ENCODE measurements at places on chromosomes 12 and 14.

DNA sequence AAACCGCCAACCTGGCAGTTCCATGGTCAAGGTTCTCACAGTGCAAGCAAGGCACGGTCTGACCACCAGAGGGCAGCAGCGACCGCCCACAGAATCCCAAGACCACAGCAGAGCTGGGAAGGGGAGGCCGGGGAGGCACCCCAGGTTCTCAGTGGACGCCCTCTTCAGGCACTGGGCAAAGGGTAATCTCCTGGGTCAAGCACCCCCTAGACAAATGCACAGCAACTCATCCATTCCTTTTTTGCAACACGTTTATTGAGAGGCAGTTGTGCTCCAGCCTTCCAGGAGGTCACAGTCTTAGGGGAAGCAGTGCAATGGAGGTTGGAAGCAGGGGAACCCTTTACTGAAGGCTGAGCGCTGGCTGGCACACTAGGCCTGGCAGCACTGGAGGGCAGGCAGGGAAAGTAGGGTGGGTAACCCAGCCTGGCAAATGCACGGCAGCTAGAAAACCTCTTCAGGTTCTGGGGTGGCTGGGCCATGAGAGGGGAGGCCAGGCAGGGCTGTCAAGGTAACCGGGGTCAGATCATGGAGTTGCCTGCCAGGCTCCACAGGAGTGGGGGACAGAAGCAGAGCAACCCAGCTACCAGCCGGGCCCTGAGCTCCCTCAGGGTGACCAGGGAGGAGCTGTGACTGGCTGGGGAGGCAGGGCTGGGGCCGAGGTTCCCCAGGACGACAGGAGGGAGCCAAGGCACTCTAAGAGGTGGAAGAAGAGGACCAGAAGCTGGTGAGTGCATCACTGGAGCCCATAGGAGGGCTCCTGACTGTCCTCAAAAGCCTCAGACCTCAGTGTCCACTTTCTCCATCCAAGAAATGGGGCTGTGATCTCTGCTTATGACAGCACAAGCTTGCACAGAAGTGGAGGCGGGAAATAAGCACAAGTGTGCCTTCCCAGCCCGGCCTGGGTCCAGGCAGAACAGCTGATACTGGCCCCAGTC, 1.8 kb upstream of the RHOF start:
- no peak for DNase-seq

- DNase-seq = no peak
Measured at GRCh38 chr12:47742253-47742825, 16.3 kb downstream of the RAPGEF3 start.

DNA sequence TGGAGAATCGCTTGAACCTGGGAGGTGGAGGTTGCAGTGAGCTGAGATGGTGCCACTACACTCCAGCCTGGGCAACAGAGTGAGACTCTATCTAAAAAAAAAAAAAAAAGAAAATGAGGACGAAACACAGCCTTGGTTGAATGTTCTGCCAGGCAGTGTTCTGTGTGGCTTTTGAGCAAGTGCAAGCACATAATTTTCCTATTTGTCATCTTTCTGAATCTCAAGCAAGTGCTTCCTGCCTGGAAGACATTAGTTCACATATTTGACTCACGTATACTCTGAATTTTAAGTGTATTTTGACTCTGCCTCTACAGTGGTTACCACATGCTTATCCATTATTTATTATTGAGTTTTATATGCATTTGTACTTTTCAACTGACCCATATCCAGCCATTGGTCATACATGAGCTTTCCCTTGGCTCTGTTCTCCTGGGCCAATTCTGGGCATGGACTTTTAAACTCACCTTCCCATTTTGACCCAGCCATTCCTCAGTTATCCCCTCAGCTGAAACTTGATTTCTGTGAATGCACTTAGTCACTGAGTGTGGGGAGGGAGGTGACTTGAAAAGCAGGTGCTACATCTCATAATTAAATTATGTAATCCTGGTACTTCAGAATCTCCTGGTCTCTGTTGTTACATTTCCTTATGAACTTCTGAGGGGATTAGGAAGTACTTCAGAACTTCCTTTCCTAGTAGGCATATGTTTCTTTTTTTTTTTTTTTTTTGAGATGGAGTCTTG, 8.1 kb downstream of the OR10G2 start:
- DNase-seq = no peak

- DNase-seq = no peak
Measured at GRCh38 chr12:38890102-38890855, 15.1 kb downstream of the CPNE8 start.

GRCh38 chr12:57640175-57641042, 7.4 kb upstream of the B4GALNT1 start:
- no peak for DNase-seq

DNA sequence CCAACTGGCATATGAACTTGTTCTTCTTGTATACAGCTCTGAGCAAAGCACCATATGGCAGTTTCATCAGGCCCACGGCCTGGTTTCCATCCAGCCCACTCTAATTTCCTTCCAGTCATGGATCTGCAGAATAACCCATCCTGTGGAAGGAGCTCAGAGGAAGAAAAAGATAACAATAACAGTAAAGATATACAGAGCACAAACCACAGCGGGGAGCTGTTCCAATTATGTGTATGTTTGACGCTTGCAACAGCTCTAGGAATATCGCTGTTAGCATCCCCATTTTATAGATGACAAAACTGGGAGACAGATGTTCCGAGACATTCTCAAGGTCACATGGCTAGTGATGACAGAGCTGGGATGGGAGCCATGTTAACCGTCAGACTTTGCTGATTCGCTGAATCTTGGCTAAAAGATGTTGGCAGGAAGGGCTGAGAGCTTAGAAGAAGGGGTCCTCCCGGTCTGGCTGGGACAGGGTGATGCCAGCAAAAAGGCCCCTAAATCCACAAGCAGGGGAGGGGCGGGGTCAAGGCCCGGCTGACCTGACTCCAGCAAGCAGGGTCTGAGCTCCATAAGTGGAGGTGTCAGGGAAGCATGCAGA, 34.4 kb upstream of the CIPC start:
- no peak for DNase-seq

- no peak for DNase-seq
Measured at GRCh38 chr14:71532790-71533189, 399.4 kb upstream of the RGS6 start.

DNA sequence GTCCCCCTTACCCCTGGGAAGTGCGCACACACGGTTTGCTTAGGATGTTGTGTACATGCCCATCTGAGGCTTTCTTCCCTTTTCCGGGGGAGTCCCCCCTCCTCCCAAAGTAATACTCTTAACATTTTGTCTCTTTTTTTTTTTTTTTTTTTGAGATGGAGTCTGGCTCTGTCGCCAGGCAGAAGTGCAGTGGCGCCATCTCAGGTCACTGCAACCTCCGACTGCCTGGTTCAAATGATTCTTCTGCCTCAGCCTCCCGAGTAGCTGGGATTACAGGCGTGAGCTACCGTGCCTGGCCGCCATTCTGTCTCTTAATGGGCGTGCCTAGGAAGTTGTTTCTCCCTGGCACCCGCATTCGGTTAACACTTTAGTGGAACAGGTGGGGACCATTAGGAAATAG, 4.5 kb upstream of the GMFB start:
- DNase-seq = no peak

GRCh38 chr14:68427550-68427890, 365.3 kb downstream of the ZFP36L1 start:
- no peak for DNase-seq

GRCh38 chr12:67810166-67810565, 161.6 kb downstream of the DYRK2 start:
- no peak for DNase-seq

GRCh38 chr14:37051153-37051552, 121.3 kb downstream of the SLC25A21 start:
- DNase-seq = no peak

DNA sequence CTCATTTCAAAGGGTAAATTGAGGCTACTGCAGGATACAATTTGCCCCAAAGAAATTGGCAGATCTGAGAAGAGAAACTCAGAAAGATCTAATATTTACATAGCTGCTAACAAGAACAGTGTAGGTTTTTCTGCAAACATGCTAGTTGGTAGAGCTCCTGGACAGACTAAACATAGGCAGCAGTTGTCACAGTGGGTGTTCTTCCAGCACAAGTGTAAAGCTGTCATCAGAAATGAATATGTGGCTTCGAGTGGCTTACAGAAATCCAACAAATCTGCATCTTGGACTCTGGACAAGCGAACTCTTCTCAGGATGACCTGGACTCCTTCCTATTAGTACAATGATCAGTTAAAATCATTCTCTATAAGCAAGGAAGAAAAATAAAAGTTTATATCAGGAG, 5.9 kb downstream of the CBX5 start:
- no peak for DNase-seq

DNA sequence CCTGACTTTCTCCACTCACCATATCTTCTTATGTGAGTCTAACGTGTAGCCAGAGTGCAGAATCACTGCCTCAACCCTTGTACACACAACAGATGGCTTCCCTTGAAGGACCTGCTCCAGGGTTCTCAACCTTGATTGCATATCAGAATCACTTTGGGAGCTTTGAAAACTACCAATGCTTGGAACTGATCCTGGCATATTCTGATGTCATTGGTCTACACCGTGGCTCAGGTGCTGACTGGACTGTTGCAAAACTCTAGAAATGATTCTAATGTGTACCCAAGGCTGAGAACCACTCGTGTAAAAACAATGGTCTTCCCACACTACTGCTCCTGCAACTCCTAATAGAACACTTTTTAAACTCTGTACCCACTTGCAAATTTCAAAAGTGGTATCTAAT, 18.5 kb downstream of the TMEM132D start:
- no peak for DNase-seq

- DNase-seq = no peak
Measured at GRCh38 chr14:53715193-53715721, 241.4 kb downstream of the BMP4 start.

DNA sequence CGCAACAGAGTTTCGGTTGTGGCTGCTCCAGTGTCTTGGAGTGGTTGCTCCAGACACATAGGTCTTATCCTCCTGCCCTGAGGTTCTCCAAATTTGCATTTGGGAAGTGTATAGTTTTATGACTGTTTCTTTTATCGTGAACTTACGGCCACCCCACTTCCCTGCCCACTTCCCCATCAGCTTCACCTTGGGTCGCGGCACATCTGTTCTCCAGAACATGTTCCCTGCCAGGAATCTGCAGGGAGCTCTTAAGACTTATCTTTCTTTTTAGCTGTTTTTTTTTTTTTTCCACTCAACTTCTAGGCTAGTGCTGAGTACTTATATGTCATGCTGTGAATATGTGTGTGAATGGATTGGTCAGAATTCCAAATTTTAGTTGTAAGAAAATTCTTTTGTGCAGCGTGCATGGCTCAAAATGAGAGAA, 75.4 kb downstream of the ETV6 start:
- no peak for DNase-seq

- no peak for DNase-seq
Measured at GRCh38 chr12:111437816-111438454, 32.2 kb downstream of the SH2B3 start.

DNA sequence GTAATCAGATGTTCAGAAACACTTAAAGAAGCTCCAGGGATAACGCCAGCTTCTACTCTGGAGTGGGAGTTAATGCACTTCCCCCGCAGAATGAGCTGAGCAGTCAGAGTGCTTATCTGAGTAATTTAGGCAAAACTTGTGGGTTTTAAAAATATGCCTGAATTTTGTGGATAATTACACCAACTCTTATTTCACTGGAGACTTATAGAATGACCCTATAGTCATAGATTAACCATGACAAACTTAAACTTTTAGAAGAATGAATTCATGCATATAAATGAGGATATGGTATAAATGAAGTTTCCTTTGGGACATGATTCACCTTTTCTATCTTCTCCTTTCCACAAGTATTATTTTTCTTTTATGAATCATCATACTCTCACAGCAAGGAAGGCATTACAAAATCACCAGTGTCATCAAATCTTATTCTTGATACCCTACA, 241.1 kb upstream of the FBXO33 start:
- DNase-seq = no peak

DNA sequence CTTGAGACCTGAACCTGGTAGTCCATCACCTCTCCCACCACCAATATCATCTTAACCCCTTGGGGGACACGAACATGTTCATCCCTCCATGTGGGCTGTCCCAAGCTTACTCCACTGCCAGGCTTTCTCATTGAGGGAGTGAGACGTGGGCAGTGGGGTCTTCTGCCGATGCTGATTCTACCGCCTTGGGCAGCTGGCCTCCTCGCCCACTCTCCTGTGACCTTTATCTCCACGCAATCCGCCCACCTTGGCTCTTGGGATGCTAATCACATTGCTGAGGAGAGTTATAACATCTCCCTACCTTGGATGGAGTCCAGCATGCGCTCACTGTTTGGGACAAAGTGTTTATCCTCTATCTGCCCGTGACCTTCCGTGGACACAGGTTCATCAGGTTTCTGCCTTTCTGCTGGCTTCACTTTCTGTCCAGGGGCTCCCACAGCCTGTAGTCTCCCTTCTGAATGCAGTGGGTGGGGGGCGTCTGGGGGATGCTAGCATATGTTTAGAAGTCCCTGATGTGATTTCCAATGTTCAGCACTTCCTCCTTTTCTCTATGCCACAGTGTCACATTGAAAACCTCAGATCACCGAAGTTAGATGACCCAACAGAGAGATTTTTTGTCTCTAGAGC, 53.2 kb upstream of the ESRRB start:
- DNase-seq = no peak

DNA sequence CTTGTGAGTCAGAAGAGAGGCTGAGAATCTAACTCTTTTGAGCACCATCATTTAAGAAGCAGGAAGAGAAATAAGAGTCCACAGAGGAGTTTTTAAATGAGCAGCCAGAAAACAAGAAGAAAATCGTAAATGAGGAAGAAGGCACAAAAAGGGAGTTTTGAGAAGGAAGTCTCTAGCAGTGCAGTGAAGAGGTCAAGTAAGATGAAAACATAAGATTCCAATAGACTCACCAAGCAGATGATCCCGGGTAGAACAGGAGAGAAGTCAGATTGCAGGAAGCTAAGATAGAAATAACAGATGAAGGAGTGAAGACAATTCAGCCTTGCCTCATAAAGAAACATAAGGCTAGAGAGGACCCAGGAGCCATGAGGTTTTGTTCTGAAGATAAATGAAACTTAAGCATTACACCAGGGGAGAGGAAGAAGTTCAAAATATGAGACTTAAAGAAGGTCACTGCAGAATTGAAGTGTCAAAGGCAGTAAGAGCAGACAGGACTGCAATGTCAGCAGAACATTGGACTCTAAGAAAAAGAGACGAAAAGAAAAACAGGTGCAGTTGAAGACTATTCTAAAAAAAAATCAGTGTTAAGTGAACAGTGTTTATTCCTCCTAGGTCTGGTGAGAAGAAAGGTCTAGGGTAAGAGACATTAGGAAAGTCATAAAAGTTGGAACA, 229.0 kb downstream of the SEC23A start:
- DNase-seq = no peak

- no peak for DNase-seq
Measured at GRCh38 chr12:58148405-58148804, 207.0 kb downstream of the ATP23 start.

- DNase-seq = no peak
Measured at GRCh38 chr12:47612953-47613352, 92.9 kb downstream of the RPAP3 start.

DNA sequence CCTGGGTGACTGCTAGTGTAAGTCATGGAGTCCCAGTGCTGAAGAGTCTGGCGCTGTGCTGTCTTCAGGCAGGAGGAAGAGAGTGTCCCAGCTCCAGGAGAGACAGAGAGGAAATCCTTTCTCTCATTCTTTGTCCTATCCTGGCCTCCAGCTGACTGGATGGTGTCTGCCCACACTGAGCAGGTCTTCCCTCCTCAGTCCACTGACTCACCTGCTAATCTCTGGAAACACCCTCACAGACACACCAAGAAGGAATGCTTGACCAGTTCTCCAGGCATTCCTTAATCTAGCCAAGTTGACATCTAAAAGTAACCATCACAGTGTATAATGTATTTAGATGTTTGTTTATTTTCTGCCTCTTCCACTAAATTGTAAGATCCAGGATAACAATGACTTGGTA, 53.9 kb downstream of the EMP1 start:
- no peak for DNase-seq

- DNase-seq = no peak
Measured at GRCh38 chr12:116293687-116294453, 16.4 kb upstream of the MED13L start.

Measured in urinary bladder (tissue), 4 donors.